Mammary epithelial cell (primary cell): ENCODE measurements at places on chromosomes 2 and 18. TPM values are rescaled to one million over a fixed set of nuclear protein-coding genes. Genes with fewer than 3 reads are reported as not detected.

Gene ADD2
- total RNA-seq: not detected

Gene PNPT1
- total RNA-seq: 19.8 TPM

Gene DAPL1
- total RNA-seq: 1.6 and 3.3 TPM in 2 replicates

GRCh38 chr2:226703514-226703913 lies 96.1 kb downstream of the IRS1 start:
- DNase-seq: no peak

DNA sequence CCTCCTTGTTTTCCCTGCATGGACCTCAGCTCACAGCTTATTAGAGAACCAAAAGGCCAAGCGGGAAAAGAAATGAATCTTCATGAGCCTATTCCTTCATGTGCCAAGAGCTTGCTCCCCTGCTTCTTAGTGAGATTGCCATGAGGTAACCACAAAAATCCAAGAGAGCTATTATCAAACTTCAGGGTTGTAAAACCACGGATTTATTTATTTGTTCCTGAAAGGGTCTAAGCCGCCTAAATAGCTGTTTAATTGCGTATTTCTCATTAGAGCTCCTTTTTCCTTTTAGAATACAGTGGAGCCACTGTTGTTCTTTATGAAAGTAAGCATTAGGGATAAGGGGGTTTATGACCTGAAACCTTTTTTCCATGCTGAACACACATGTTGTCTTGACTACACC lies 58.0 kb downstream of the SRD5A2 start:
- no peak for DNase-seq

DNA sequence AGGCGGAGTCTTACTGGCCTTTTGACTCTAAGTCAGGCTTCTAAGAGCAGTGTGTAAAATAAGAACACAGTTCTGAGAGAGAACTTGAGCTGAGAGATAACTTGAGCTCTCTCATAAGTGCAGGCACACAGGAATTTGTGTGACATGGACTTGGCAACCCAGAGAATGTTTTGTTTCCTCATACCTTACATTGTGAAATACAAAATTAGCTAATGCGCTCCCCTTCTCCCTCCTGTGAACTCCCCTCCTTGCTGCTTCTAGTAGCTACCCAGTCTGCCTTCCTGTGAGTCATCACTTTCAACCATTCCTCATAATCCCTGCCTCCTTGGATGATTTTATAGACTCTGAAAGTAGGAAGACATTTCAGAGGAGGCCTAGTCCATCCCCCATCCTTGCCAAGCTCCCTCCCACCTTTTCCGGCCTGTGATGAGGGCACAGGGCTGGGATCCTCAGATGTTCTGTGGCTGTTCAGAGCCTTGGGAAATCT lies 22.6 kb downstream of the FER1L5 start:
- peak; percentile 97 for DNase-seq

DNA sequence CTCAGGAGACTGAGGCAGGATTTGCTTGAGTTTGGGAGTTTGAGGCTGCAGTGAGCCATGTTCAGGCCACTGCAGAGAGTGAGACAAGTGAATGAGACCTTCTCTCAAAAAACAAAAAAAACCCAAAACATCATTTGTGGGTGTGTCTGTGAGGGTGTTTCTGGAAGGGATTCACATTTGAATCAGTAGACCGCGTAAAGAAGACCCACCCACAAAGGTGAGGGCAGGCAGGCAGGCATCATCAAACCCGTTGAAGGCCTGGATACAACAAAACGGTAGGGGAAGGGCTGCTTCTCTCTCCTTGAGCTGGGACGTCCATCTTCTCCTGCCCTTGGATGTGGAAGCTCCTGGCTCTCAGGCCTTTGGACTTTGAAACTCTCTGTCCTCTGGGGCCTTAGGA lies 25.4 kb downstream of the CDKL4 start:
- no peak for DNase-seq

- DNase-seq: peak; percentile 19
These were observed 965 bp upstream of the ELOA2 start for GRCh38 chr18:47036298-47036874.

DNA sequence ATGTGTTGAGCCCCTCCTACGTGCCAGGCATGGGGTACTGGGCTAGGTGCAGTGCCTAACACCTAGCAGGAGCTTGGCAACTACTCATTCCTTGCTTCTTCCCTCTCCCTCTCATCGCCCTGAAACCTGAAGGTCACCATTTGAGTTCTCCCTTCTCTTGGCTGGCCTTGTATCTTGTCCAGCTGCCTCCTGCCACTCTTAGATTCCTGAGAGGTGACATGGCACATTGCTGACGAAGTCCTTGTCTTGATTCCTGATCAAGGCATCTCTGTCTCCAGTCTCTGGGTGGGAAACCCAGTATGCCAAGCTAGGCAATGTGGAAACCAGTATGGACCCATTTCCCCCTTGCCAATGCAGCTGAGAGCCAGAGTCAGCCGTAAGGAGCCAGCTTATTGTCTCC lies 9.0 kb upstream of the EFR3B start:
- DNase-seq: no peak

GRCh38 chr18:59096098-59096789 lies 43.4 kb upstream of the SEC11C start:
- DNase-seq: no peak

- no peak for DNase-seq
These were observed 1073.4 kb upstream of the ZEB2 start for GRCh38 chr2:145593280-145593679.

GRCh38 chr2:20617081-20617575 lies 33.8 kb downstream of the HS1BP3 start:
- DNase-seq: no peak
